ENCODE measurements at places on chromosomes 3 and 15.

- DNase-seq, result no peak
Observed at GRCh38 chr3:105542282-105543019, 175.7 kb downstream of the ALCAM start.

DNA sequence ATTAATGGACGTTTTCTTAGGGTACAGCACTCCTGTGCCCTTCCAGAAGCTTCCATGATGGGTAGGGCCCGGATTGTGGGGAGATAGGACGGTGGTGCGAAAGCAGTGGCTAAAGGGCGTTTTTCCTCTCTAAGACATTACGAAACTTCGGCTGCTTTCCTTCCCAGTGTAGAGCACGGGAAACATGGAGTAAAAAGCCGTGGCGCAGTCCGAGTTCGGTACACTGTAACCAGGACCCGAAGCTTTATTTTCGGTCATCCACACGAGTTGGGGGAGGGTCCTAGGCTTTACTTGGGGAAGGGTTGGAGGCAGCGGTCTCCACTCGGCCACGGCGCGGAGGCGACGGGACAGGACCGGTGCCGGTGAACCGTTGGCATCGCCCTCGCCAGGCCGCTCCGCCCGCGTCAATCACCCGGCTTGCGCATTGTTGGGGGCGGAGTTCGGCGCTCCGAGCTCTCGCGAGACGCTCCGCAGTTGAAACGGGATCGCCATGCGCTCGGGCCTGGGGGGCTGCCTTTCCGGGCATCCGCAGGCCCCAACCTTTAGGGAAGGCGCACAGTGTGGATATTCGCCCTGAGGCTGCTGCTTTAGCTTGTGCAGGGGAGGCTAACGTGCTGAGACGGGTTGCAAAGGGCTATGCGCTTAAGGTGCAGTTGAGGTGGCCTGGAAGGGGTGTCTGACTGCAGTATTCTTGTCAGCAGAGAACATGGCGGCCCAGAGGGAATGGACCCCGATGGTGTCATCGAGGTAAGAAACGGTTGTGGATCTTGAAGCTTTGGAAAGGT, 546 bp downstream of the EIF4A2 start:
- peak; percentile 70 for DNase-seq

- DNase-seq, result no peak
Observed at GRCh38 chr3:168157099-168157700, 61.5 kb upstream of the GOLIM4 start.

GRCh38 chr3:114449271-114450007, 155.6 kb downstream of the TIGIT start:
- DNase-seq, result peak; percentile 13

GRCh38 chr15:45585069-45585791, 1.9 kb upstream of the BLOC1S6 start:
- DNase-seq, result no peak

GRCh38 chr3:155411500-155412223, 118.2 kb upstream of the STRIT1 start:
- DNase-seq, result no peak

DNA sequence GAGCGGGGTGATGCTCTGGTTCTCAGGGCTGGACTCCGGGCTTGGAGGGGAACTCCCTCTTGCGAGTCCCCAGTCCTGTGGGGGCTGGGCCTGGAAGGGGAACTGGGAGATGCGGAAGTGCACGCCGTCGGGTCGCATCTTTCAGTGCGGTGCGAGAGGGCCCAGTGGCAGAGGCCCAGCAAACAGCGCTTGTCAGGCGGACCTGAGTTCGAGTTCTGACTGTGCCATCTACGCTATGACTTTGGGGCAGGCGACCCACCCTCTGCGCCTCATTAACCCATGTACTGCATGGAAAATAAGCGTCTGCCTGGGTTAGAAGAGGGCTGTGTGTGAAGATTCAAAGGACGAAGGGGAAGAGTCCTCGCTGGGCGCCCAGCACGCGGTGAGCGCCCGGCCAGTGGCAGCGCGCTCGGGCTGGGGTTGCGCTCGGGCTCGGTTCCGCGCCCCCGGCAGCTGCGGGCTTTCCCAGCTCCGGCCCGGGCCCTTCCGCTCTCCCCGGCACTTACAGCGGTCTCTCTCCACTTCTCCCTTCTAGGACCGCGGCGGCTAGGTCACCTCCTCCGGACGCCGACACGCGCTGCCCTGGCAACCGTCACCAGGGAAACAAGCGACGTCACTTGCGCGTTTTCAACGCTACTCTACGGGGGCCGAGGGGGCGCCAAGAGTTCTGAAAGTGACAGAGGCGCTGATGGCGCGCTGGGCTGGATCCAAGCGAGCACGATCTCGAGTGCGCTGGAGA, at the start of gene CCDC13:
TSS of gene CCDC13 (minus strand) at position 584 of the 739 bp plus-strand sequence. CDS start 14,908 bp downstream, outside the sequence.
- peak; percentile 94 for DNase-seq

DNA sequence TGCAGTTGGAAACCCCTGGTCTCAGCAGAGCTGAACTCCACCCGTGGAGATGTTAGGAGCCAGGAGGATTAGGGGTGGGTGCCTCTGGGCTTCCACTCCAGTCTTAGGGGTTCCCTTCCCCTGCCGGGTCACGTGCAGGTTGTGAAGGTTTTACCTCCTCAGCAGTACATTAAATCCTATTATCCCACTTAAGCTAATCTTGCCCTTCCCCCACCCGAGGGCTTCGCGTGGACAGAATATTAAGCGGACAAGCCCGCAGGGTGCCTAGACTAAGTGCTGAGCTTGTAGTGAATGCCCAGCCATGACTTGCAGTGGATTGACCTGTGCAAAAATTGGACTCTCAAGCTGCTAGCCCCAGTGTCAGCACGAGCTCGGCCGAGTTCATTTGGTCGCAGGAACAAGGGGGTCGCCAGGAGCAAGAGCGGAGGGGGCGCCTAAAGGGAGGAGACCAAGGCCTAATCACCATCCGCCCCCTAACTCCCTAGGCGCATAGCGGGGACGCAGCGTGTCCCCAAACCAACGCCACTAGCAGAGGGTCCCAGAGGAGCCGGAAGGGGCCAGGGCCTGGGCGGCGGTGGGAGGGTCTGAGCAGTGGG, 498 bp upstream of the SEMA4B start:
- DNase-seq, result peak; percentile 74

- DNase-seq, result no peak
Observed at GRCh38 chr3:46463868-46464241, 850 bp downstream of the LTF start.

GRCh38 chr15:88077296-88078020, 179.1 kb downstream of the NTRK3 start:
- no peak for DNase-seq

DNA sequence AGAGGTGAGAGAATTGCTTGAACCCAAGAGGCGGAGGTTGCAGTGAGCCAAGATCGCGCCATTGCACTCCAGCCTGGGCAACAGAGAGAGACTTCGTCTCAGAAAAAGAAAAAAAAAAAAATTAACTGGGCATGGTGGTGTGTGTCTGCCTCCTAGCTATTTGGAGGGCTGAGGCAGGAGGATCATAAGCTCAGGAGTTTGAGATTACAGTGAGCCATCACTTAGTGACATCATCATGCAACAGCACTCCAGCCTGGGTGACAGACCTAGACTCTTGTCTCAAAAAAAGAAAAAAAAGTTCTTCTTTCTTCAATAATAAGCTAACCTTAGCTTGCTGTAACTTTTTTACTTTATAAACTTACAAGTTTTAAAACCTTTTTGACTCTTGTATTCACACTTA, 99.8 kb downstream of the SLMAP start:
- DNase-seq, result no peak

DNA sequence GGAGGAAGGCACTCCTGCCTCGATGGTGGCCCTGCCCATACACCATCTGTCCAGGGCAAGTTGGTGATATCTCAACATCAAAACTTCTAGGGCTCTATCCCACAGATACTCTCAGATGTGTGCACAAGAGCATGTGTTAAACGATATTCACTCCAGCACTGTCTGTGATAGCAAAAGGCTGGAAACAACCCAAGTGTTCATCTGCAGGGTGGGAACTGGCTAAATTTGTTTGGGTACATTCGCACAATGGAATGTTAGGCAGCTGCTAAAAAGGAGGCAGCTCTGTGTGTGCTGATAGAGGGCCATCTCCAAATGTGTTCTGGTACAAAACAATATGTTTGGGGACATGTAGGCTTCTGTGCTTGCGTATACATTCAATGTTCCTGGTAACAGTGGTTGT, 19.8 kb downstream of the IGDCC4 start:
- no peak for DNase-seq

DNA sequence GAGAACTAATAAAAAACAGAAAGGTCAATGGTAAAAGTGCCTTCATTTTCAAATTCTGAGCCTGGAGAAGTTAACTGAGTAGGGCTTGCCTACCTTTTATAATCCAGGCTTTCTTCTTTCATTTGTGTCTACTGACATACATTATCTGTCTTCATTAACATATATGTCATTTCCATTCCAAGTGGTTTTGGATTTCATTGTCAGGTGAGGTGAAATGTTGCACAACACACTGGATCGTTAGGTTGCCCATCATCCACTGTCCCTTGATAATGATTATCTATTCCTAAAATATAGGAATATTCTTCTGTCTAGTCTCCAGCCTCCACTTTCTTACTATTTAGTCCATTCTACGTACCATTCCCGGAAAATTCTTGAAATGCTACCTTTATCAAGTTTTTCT, 55.0 kb upstream of the CP start:
- DNase-seq, result no peak

DNA sequence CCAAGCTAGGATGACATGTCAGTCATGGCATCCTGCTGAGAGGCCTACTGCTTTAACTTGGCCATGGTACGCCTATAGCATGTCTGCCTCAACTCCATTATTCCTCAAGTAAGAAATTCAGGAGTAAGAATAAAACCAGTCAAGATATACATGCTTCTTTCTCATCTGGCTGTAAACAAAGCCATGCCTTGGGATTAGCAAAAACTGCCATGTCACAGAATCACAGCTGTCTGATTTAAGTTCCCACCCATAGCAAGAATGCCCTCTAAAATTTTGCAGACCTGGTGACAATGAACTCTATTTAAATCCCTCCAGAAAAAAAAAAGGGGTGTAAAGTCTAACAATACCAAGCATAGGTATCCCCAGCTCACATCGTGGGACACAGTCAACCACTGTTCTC, 55.6 kb upstream of the ACAN start:
- no peak for DNase-seq

DNA sequence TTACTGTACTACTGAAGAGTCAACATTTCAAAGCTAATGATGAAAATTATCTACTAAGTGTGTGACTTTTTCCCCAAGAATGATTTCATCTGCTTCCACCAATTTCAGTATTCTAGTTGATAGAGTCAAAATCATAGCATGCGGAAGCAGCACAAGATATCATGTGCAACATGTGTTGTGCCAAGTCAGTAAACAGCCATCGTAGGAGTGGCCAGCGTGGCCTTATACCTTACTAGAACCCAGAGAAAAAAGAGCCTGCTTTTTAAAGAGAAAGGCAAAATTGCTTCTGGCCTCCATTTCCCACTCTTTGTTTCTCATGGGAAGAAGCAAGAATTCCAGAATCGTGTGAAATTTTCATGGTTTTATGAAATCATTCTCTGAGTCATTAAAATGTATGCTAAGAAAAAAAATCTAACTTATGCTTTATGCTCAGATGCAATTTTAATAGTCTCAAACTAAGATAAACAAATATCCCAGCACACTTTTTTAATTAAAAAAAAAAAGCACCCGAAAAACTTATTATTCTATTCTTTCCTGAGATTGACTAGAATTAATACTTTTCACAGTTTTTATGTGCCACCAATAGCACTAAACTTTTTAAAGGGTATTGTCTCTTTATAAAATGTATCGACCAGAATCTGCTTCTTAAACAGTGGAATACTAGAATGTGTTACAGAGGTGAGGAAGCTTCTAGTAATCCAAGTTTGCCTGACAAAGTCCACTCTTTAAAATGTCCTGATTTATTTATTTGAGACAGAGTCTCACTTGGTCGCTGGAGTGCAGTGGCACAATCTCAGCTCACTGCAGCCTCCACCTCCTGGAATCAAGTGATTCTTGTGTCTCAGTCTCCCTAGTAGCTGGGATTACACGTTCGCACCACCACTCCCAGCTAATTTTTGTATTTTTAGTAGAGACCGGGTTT, 87.3 kb downstream of the MBNL1 start:
- no peak for DNase-seq

DNA sequence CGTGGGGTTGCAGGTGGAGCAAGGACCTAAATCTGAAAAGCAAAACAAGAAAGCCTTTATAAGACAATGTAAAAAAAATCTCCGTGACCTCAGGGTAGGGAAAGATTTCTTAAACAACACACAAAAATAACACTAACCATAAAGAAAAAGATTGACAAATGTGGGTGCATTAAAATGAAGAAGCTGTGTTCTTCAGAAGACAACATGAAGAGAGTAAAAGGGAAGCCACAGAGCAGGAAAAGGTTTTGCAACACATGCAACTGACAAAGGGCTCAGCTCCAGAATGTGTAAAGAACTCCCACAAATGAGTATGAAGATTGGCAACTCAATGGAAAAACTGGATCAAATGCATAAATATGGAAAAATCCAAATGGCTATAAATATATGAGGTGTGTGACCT, 74.2 kb downstream of the MAGEF1 start:
- DNase-seq, result no peak

- DNase-seq, result peak; percentile 84
Observed at GRCh38 chr15:40357723-40358470, at the start of gene DISP2. Gene DISP2 (plus strand): TSS chr15:40358219. CDS start chr15:40358322, 103 bp downstream.

- DNase-seq, result no peak
Observed at GRCh38 chr15:96146726-96147125, 183.8 kb upstream of the NR2F2 start.

GRCh38 chr15:86267892-86268291, 188.2 kb downstream of the AGBL1 start:
- DNase-seq, result no peak

DNA sequence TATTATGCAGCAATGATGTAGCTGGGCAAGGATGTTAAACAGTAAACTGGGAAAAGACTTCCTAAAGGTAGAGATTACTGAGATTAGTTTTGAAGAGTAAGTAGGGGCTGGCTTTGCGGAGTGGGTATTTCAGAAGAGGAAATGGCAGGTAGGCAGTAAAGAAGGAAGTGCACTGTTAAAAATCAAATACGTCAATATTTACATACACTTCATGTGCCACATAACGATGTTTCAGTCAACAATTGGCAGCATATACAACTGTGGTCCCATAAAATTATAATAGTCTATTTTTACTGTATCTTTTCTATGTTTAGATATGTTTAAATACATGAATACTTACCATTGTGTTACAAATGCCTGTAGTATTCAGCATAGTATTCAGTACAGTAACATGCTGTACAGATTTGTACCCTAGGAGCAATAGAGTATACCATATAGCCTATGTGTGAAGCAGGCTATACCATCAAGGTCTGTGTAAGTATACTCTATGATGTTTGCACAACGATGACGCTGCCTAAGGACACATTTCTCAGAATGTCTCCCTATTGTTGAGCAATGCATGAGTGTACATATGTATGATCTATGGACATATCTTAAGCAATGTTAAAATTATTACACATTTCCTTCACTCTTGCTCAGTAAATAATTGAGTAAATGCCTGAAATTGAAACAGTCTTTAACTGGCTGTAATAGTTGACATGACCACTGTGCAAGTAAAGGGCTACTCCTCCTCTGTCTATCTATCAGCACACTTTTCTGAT, 196.7 kb downstream of the ISL2 start:
- peak; percentile 71 for DNase-seq

- no peak for DNase-seq
Observed at GRCh38 chr3:141807277-141808033, 44.2 kb downstream of the GRK7 start.

GRCh38 chr3:113287803-113288648, 76.7 kb downstream of the BOC start:
- DNase-seq, result peak; percentile 59

All from NCI-H1417 (cell line).